ENCODE measurements at places on chromosomes 6 and 20. TPM values are rescaled to one million over a fixed set of nuclear protein-coding genes. Genes with fewer than 3 reads are reported as not detected.

OPRM1 gene
- not detected for total RNA-seq

OARD1 gene
- total RNA-seq, result 43.7 TPM

BTN2A1 gene
- total RNA-seq, result 21.3 TPM

DNA sequence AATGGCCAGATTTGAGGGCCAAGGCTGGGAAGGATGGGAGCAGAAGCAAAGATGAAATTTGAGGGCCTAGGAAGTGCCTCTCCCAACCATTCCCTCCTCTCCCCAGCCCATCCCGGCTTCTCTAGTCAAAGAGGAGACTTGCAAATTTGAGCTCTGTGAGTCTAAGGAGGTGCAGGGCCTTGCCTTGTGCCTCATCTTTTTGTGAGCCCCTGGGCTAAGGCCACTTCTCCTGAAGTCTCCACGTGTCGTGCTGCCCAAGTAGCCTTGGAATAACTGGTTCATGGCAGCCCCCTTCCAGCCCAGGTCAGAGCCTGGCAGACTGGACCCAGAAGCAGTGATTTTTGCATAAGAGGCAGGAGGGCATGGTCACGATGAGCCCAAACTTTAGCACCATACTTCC, 6.7 kb downstream of the PTGIS start:
- no peak overlapping the region for H3K4me3 ChIP-seq
- DNase-seq, result no peak
- no peaks in the 10 kb centered on the region for H3K4me1 ChIP-seq
- no peaks in the 10 kb centered on the region for H3K36me3 ChIP-seq
- peaks cover 87% of the 10 kb centered on the region for H3K27me3 ChIP-seq

- peaks cover 11% of the 10 kb centered on the region for H3K27me3 ChIP-seq
- H3K36me3 ChIP-seq, result no peaks in the 10 kb centered on the region
- no peak for DNase-seq
- no peak overlapping the region for H3K27ac ChIP-seq
- H3K4me3 ChIP-seq, result no peak overlapping the region
Measured at GRCh38 chr20:62493253-62493885, 17.6 kb upstream of the GATA5 start.

GRCh38 chr6:152572338-152573088, 64.6 kb downstream of the SYNE1 start:
- H3K27me3 ChIP-seq, result peaks cover 7% of the 10 kb centered on the region
- no peak for DNase-seq
- H3K27ac ChIP-seq, result no peak overlapping the region

Data from activated naive CD8-positive, alpha-beta T cell treated with anti-CD3 and anti-CD28 coated beads for 36 hours (primary cell).